CD4-positive, alpha-beta T cell treated with Interleukin-15 for 4 hours (primary cell): ENCODE measurements at places on chromosomes 6 and 20.

DNA sequence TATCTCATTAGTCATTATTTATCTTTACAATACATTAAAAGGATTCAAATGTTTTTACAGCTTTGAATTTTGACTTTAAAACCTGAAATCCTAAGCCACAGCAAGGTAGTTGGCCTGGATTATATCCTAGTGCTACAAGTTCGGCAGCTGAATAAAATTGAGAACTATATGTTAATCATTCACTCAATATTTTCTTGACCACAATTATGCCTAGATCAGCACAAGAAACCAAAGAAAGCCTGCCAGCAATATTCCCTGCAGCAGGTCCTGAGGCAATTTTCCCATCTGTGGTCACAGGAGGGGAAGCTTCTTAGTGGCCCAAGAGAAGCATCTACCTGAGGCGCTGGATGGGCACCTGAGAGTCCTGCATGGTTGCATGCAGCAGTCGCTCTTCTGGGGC is 183.5 kb downstream of the GMDS start:
- DNase-seq, result no peak

DNA sequence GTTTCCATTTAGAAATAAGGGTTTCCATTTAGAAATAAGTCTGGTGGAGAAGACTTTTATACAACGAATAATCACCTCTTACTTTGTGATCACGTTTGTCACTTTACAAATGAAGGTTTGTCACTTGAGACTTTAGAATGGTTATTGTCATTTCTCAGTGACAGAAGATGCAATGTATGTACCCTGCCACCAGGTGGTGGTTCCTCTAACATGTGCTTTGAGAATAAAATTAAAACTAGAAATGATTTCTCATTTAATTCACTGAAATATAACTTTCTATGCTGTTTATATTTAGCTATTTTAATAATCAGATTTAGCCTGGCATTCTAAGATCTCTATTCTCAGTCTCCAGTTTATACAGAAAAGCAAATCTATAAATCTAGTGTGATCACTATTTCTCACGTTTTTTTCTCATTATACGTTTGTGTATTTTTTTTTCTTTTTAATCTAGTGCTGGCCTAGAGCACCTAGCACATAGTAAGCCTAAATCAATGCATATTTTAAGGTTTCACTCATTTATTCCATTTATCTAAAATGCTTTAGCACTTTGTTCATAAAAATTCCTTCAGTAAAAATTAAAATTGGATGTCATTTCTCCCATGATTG is 57.4 kb upstream of the TFAP2D start:
- DNase-seq, result no peak

- DNase-seq, result no peak
Observed at GRCh38 chr6:7726416-7727085, 652 bp downstream of the BMP6 start.

DNA sequence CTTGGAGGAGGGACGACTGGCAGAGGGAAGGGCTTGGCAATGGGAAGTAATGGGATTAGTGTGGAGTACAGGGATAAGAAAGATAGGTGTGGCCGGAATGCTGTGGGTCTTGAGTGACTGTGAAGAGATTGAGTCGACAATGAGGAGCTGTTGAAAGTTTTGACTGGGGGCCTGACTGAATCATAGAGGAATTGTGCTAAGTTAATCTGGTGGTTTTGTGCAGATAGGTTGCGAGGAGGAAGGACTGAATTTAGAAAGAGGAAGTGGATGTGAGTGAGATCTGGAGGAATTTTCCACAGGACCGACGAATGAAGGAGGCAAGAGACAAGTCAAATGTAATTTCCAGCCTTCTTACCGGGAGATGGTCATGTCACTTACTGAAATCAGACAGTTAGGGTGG is 143.9 kb upstream of the RALGAPA2 start:
- no peak for DNase-seq

- no peak for DNase-seq
Observed at GRCh38 chr6:95802978-95803377, 212.8 kb upstream of the FUT9 start.

DNA sequence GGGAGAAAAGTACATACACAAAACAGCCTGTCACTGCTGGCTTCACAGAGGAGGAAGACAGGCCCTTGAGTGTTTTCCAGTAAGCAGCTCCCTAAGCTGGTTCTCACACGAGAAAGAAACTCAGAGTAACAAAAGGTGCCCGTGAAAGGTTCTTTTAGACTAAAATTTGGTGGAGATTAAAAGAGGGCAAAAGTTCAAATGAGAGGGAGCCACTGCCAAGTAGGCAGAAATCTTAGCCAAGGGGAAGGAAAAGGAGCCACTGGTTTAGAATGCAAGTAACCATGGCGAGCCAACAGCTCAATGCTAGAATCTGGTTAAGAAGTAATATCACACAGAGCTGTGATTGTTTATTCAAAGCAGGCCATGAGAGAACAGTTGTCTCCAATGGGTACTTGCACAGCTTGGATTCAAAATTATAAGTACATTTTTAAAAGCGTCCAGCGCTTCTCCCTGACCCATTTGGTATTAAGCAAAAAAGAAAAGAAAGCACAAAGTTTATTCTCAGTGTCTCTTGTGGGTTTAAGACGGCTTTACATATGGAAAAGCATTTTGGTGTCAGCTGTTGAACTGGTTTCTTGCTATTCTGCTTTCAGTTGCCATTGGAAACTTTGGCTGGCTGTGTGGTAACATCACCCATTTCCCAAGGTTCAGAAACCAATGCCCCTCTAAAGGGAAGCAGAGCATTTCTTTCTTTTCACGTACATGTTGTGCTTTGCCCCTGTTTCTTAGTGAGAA is 648.5 kb downstream of the RNF144B start:
- no peak for DNase-seq

DNA sequence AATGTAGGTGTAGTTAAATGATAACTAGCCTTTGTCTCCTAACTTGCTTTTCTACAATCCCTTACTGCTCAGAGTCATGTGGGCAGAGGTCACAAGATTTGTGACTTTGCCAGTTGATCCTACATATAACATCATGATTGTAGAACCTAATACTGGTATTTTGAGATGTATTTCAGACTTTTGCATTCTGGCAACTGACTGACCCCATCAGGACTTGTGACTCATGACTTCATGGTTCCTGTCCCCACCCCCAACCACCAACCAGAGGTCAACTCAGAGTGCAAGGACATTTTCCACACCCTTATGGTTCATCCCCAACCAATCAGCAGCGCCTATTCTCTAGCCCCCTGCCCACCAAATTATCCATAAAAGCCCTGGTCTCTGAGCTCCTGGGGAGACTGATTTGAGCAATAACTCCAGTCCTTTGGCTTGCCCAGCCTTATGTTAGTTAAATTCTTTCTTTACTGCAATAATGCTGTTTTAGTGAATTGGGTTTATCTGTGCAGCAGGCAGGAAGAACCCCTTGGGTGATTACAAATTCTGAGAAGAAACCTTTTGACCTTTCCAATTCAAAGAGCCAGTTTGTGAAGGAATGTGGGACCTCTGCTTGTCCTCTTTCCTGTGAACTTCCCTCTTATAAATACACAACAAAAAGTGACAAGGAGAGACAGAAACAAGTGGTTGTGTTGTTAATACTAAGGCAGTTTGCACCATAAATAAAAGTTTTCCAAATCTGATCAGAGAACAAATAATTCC is 588.7 kb downstream of the UTRN start:
- DNase-seq, result no peak

GRCh38 chr6:105482921-105483320 is 80.0 kb upstream of the PREP start:
- no peak for DNase-seq

DNA sequence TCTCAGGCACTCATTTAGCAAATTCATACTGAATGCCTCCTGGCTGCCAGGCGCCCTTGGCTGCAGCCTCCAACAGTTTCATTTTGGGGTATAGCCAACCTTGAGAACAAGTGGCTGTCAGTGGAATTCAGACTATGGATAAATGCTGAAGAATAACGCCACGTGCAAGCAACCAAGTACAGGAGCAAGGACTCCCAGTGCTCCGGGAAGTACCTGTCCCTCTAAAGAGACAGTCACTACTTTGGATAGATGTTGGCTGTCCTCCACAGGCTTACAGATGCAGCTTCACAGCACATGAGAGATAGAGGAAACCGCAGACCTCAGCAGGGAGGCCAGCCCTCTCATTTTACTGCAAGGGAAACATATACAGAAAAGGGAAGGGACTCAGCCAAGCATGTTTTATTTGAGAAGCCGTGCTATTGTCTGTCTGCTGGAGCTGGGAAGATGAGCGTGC is 658.2 kb downstream of the PTPRT start:
- no peak for DNase-seq

DNA sequence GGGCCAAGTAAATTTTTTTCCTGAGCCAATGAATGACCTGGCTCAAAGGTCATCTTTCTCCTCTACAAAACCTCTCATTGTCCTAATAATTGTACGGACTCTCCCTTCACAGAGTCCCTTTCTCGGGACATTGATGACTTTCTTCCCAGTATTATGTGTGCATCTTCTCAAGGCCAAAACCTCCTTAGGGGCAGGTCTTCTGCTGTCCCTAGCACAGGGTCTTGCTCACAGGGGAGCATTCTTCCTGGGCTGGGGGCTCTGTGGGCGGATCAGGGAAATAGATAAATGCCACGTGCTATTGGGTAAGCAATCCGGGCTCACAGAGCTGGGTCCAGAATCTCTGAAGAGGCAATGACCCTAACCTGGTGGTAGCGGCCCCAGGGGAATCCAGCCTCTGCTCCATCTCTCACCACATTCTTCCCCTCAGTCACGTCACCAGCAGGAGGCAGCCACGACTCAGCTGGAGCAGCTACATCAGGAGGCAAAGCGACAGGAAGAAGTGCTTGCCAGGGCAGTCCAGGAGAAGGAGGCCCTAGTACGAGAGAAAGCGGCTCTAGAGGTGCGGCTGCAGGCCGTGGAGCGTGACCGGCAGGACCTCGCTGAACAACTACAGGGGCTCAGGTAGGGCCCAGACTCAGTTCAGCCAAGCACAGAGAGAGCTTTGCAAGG is 23.5 kb downstream of the CEP250 start:
- no peak for DNase-seq

DNA sequence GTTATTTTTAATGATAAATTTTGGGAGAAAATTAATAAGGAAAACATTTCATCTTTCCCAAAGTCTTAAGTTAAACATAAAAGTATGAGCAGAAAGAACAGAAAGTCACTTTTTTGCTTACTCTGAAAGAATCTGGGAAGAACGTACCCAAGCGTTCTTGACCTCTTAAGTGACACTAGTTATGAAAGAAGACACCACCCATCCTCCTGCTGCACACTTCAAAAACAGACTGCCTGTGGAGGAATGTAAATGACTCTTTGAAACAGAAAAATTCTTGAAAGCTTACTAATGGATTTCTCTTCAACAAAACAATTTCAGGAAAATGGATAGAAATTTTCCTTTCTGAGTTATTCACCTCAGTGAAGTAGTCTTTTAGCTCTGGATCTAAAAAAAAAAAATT is 227.7 kb downstream of the MEI4 start:
- DNase-seq, result no peak

GRCh38 chr20:6582449-6582848 is 185.0 kb upstream of the BMP2 start:
- DNase-seq, result no peak

DNA sequence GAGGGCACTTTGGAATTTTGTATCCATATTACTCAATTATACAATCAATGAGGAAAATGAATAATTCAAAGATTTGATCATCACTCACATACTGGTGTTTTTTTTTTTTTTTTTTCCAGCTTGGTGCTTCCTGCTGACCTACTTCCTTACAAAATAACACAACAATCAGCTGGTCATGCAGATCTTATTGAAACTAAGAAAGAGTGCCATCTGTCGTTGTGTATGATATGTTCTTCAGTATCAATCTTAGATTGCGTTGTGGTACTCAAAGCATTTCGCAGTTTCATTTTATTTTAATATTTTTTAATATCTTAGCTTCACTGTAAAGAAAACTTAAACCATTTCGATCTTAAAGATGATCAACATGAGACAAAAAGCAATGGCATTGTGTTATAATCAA is 155.6 kb downstream of the OGFRL1 start:
- no peak for DNase-seq

DNA sequence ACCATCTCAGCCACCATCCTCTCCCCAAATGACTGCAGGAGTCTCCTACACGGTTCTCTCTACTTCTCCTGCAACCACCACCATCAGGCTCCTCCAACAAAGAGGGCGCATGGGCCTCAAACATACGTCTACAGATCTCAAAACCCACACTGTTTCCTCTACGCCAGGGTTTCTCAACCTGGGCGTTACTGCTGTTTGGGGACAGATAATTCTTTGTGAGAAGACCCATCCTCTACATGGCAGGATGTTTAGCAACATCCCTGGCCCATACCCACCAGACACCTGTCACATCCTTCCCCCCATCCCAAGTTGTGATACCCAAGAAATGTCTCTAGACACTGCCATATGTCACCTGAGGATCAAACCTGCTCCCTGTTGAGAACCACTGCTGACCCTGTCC is 45.0 kb downstream of the ELMO2 start:
- DNase-seq, result no peak

- no peak for DNase-seq
Observed at GRCh38 chr20:37956107-37956585, 53.2 kb downstream of the VSTM2L start.

DNA sequence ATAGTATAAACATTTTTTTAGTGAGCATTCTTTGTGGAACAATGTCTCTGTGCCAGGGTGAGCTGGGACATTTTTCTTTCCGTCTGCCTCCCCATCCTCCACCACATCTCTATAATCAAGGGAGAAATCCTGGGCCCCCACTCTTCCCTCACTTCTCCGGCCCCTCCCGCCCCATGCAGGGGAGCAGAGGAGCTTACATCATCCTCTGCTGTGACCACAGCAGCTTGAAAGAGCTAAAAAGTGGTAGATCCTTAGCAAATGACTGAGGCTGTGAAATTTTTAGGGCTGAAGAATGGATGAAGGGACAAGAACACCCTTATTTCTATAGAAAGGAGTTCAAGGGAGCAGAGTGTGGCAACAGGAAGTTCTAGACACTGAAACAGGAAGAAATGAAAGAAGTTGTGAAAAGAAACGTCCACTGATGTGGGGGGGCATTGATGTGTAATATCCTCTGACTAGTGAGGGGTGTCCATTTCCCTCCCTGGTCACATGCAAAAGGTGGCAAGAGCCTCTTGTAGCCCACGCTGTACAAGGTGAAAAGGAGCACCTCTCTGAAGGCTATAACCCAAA is 380.3 kb upstream of the JARID2 start:
- DNase-seq, result no peak

- DNase-seq, result no peak
Observed at GRCh38 chr6:102986086-102986485, 1592.6 kb downstream of the GRIK2 start.

DNA sequence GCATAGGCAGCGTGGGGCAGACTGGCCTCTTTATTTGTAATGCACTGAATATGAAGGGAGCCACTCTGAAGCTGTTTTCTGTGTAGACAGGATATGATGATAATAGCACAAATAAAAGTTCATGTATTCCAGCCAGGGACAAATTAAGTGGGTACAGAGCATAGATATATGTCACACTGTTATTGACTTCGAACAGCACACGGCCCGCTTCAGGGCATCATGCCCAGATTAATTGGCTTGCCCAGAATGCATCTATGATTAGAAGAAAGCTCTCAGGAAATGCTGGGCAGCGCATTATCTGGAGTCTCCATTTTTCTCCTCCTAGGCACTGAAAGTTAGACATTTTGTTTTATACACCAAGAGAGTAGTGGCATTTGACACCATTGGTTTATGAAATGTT is 26.3 kb upstream of the SASH1 start:
- no peak for DNase-seq
